ENCODE measurements at places on chromosomes 7 and 10.

- DNase-seq = no peak
These were observed 7.2 kb upstream of the C1GALT1 start for GRCh38 chr7:7175075-7175695.

DNA sequence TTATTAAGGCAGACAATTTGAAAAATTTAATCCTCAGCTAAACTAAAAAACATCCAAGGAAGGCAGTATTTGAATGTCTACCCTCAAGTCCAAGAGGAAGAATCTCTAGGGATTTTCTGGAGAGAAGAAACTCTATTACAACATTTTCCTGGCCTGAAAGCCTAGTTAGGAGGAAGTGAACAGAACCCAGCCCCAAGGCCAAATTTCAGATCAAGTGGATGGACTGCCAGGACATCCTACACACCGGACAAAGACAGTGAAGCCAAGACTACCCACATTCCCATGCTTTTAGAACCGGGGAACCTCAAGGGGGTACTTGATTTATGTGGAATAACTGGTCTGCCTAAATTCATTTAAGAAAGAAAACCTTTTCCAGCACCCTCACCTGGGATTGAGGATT, 108.9 kb upstream of the MEOX2 start:
- DNase-seq = no peak

DNA sequence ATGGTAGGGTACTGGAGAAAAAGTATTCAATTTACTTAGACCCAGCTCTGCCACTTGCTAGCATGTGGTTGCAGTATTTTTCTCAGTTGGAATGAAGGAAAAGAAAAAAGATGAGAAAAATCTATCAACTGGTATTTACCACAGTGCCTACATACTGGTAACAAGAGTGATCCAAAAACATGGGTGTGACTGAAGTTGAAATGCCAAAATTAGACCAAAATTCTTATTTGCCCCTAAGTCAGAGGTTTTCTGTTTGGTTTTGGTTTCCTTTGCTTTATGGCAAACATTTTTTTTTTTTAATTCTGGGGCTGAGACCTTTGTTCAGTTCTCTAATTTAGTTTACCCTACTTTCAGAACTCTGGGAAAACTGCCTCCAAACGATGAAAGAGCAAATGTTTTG, 12.3 kb downstream of the HYCC1 start:
- no peak for DNase-seq

DNA sequence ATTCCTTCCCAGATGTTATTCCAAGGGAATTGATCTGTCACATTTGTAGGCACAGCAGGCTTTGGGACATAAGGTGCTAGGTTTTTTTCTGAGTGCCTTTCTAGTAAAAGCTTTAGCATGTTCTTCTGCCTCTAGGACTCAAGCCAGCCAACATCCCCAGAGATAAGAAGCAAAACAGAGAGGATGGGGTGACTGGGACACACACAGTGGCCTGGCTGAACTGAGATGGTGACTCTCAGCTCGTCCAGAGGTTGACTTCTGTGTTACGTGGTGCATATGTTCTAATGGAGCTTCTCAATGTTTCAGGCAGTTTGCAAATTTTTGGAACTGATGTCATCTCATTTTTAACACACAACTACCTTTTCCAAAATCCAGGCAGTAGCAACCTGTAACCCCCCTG, 188.1 kb upstream of the CELF2 start:
- DNase-seq = no peak

GRCh38 chr10:34292194-34292565, 522.9 kb downstream of the PARD3 start:
- DNase-seq = no peak

GRCh38 chr7:151542606-151543130, 23.0 kb upstream of the RHEB start:
- DNase-seq = no peak

DNA sequence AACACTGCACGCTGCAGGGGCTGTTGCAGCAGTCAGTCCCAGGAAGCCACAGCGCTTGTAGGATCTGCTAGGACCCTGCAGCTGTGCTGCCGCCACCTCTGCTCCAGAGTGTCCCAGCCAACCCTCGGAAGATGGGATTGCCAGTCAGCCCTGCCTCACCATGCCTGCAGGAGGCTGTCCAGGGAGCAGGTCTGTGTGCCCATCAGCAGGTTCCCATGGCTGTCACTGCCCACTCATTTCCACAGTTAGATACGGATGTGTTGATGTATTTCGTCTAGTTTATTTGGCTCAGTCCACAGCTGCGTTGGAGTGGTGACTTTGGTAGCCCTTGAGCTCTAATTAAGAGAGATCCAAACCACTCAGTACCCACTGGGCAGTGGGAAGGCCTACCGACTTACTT, 35.7 kb downstream of the SHH start:
- no peak for DNase-seq

GRCh38 chr7:136956232-136956631, 87.8 kb downstream of the CHRM2 start:
- DNase-seq = no peak

GRCh38 chr7:142797391-142798377, 26.9 kb downstream of the PRSS2 start:
- DNase-seq = no peak

GRCh38 chr7:16365952-16366351, 55.4 kb downstream of the CRPPA start:
- DNase-seq = no peak

DNA sequence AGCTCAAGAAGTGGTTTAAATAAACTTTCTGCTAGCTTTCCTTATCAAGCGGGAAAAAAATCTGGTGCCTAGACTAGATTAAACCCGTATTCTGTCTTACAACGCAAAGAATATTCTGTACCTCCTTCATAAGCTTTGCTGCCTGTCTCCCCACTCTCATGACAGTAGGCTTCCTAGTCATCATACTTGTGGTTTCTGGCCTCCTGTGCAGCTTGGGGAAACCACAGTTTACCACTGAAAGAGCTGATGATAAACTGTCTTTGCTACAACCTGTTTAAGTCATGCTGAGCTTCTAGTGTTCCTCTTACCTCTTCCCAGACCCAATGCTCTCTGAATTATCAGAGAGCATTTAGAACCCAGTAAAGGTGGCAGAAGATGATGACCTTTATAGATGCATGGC, 55.0 kb downstream of the PODXL start:
- peak; percentile 13 for DNase-seq

DNA sequence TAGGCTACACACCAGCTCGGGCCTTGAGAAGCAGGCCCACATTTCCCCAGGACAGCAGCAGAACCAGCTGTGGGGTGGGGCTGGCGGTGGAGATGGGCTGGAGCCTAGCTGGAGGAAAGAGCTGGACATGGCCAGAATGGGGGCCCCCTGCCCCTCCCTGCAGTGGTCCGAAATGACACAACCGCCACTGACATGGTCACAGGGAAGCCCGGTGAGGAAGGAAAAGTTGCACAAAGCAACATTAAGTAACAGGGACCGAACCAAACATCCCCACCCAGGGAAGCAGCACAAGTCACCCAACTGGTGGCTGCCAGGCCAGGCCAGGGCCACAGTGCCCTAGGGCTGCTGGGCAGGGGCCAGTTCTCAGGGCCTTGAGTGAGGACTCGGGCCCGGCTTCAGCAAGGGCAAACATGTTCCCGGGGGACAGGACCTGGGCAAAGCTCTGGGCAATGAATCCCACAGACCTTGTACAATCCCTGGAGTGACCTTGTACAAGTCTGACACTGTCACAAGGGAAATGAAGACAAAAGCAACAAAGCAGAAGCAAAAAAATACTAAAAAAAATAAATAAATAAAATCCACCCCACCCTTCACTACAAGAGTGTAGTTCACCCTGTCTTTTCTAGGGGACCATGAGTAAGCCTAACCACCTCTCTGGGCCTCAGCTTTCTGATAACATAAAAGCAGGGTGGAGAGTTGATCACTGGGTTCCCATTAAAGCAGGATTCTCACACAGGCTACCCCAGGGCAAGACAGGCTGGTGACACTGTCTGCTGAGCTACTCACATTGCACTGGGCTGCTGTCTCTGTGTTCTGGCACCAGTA, 33.0 kb downstream of the PSAP start:
- DNase-seq = no peak

DNA sequence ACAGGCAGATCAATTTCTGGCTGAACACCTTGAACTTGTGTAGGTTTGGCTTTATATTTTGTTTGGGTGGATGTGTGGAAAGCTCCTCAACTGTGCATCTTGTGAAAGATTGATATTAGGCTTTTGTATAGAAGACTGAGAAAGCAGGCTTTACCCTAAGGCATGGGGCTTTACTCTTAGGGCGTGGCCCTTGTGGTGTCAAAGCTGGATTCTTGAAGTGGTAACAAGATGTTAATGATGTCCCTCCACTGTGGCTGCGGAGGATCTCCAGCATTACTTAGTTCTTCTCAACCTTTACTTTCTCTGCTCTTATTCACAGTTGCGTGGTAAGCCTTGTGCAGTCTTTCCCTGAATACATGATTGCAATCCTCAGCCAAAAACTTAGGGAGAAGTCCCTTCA, 54.1 kb upstream of the HECTD2 start:
- DNase-seq = no peak

GRCh38 chr7:101167645-101168411, 2.5 kb upstream of the VGF start:
- DNase-seq = no peak

DNA sequence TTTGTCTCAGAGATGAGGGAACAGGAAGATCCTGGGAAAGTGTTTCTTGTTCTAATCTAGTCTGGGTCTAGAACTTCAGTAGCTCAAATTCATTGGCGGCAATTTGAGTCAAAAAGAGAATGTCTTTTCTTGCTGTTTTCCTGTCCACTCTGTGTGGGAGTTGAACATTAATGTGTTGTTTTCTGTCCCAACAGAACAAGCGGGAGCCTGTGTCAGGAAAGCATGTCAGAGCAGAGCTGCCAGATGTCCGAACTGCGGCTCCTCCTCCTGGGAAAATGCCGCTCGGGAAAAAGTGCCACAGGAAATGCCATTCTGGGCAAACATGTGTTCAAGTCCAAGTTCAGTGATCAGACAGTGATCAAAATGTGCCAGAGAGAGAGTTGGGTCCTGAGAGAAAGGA, 16.0 kb downstream of the GIMAP8 start:
- DNase-seq = no peak

DNA sequence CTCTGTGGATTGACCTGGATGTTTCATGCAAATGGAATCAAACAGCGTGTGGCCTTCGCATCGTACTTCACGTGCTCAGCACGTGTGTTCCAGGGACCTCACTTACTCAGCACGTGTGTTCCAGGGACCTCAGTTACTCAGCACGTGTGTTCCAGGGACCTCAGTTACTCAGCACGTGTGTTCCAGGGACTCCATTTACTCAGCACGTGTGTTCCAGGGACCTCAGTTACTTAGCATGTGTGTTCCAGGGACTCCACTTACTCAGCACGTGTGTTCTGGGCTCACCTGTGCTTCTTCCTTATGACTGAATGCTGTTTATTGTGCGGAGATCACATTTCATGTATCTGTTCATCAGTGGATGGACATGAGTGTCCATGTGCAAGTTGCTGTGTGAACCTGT, 22.0 kb downstream of the INPP5A start:
- DNase-seq = no peak

GRCh38 chr10:10977226-10977956, 40.3 kb upstream of the CELF2 start:
- no peak for DNase-seq

- no peak for DNase-seq
These were observed 113.8 kb upstream of the EEPD1 start for GRCh38 chr7:36039243-36039642.

- DNase-seq = no peak
These were observed 107.6 kb downstream of the SGMS1 start for GRCh38 chr10:50516171-50516570.

DNA sequence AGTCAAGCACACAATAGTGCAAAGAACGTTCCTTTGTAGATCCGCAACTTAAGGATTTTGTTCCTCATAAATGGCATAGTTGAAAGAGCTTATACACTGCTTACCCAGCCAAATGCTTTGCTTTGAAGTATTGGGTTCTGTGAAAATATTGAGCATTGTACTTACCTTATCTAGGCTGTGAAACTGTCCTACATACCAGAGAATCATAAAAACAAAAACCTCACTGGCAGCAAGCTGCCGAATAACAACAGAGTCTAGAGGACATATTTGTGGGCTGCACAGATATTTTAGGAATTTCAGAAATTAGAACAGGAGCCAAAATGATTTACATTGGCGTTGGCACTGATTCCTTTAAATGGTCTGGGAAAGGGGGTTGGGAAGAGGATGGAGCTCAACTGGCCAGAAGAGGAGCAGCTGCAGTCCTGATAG, 174.8 kb downstream of the RTKN2 start:
- no peak for DNase-seq

GRCh38 chr10:6089334-6090219, 743 bp downstream of the RBM17 start:
- DNase-seq = no peak

GRCh38 chr7:140275069-140275965, 98.5 kb upstream of the KDM7A start:
- no peak for DNase-seq
